ENCODE measurements at places on chromosomes 1 and 21.

- DNase-seq: no peak
Observed at GRCh38 chr1:110606657-110607535, 738 bp upstream of the KCNA2 start.

DNA sequence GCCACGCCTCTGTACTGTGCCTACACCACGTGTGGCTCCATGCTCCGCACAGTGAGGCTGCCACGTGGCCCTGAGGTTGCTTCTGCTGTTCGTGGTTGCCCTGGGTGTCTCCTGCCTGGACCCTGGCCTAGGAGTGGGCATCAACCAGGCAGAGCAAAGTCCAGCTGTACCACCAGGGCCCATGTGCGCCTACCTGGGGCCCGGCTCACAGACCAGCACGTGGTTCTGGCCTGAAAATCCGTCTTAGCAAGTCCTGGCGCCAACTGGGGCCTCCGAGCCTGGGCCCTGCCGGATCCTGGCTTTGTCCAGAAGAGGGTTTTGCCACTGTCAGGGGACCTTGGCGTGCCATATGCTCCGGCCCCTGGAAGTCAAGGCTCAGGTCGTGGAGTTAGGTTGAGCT is 107.1 kb upstream of the TTC34 start:
- DNase-seq: no peak

DNA sequence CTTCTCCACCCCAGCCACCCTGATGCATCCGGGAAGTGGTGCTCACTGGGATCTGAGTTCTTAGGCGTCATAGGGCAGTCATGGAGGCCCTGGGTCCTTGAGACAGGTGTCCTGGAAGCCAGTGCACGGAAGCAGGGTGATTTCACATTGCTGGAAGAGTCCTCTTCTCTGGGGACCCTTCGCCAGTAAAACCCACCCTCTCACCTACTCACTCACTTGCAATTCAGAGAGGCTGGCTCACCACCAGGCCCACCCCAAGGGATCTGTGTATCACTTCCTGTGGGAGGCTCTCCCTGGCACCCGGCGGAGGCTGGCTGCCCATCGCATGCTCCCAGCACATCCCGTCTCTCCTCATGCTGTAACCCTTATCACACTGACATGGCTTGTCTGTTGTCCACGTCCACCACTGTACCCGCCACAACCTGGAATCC is 40.2 kb upstream of the EPS8L3 start:
- DNase-seq: no peak

DNA sequence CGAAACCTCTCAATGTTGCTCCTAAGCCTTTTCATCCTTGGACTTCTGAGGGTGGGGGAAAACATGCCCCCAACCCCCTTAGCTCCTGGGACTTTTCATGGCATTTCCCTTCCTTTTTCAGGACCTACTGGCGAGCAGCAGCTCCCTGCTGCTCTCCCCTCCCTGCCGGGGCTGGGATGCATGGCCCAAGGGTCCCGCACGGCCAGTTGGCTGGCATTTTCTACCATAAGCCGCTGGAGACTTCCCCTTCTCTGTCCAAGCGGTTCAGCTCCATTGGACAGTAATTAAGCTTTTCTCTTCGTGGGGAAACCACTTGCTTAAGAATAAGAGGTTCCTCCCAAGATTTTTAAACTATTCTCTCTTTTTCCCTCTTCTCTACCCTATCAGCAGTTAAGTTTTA is 52.8 kb downstream of the FCRL5 start:
- DNase-seq: no peak

DNA sequence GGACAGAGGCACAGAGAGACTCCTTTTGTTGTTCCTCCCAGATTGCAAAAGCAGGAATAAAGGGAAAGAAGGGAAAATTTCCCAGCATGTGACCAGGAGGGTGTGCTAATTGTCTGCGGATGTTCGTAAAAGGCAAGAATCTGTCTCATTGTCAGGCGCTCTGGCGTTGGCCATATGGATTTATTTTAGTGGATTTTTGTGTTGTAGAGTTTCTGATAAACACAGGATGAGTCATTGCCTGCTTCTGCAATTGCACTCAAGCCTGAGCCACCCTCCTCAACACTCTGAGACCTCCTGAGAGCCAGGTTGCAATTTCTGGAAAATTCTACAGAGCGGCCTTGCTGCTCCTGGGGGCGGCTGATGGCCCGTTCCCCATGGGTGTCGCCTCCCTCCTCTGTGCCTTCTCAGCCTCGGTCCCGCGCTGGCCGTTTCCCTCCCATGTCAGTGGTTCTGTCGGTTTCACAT is 227.7 kb downstream of the KAZN start:
- DNase-seq: no peak

- DNase-seq: no peak
Observed at GRCh38 chr1:214823311-214824117, 220.5 kb downstream of the CENPF start.

DNA sequence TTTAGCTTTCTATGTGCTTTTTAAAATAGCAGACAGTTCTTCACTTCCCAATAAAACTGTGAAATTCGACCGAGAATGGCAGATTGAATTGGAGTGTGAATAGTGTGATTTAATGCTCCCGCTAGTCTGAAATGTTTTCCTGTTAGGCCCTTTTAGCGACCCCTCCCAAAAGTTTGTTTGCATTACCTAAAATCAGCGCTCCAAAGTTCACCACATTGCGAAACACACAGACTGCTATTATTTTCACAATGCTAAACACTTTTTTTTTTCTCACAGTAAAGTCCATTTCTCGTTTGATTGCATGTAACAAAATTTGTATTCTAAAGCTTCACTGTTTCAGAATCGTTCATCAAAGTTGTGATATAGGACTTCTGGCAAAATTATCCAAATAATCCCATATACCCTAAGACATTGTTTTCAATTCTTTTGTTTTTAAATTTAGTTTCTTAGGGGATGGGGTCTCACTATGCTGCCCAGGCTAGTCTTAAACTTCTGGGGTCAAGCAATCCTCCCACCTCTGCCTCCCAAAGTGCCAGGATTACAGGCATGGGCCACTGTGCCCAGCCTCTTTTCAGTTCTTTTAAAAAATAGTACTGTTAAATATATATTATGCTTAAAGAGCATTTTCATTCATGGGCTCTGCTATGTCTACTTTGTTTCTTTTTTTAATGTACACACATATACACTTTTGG is 76.5 kb upstream of the USH2A start:
- no peak for DNase-seq

- DNase-seq: no peak
Observed at GRCh38 chr1:8329439-8329838, 11.5 kb downstream of the SLC45A1 start.

- DNase-seq: peak; percentile 70
Observed at GRCh38 chr1:172727956-172728603, 69.2 kb downstream of the FASLG start.

DNA sequence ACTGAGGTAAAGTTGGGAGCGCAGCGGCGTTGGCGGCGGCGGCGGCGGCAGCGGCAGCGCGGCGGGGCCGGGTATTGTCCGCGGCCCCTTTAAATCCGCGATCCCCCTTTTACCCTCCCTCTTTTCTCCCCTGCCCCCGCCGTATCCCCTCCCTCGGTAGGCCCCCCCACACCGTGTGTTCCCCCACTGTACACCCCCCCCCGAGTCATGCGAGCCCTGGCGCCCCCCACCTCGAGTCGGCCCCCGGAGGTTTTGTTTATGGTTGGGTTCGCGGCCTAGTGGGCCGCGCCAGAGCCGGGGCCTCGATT is 169 bp downstream of the UBAP2L start:
- DNase-seq: no peak

DNA sequence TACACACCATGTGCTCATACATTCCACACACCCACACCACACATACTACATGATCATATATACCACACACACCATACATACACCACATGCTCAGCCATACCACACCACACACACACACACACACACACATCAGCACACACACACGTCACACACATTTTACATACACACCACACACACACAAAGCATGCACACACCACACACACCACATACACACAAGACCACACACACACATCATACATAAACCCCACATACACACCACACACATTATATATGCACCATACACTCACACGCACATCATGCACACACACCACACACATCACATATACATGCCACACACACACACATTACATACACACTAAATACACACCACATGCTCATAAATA is 124.5 kb upstream of the ERG start:
- DNase-seq: no peak

- DNase-seq: no peak
Observed at GRCh38 chr1:231694075-231694431, 67.5 kb downstream of the DISC1 start.

DNA sequence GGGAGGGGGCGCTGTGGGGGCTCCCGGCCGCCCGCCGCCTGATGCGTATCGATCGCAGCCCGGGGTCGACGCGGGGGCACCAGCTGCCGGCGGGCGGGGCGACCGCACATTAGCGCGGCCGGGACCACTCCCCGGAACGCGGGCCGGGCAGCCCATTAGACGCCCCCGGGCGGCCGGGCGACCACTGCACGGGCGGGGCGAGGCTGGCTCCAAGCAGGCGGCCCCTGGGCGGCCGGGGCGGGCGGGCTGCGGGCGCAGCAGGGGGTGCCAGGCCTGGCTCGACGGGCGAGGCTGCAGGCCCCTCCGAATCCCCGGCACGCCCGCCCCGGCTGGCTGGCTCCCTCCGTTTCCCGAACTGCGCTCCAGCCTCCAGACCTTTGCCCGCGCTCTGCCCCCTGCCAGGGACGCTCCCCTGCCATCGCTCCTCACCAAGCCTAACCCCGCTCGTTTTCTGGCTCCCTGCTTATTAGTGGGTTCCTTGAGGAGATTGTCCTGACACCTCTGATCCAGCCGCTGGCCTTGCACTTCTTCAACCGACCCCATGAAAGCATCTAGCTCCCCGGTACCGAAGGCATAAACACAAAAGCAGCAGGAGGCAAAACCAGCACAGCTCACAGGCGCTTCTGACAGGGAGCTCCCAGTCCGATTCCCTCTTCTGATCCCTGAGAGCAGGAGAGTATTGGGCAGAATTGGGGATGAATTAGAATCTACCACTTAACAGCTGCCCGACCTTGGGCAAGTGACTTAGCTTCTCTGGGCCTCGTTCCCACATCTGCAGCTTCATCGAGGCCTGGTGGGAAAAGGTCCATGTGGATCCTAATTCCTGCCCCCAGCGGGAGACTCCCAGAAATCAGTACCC is 92.6 kb upstream of the CASZ1 start:
- no peak for DNase-seq

DNA sequence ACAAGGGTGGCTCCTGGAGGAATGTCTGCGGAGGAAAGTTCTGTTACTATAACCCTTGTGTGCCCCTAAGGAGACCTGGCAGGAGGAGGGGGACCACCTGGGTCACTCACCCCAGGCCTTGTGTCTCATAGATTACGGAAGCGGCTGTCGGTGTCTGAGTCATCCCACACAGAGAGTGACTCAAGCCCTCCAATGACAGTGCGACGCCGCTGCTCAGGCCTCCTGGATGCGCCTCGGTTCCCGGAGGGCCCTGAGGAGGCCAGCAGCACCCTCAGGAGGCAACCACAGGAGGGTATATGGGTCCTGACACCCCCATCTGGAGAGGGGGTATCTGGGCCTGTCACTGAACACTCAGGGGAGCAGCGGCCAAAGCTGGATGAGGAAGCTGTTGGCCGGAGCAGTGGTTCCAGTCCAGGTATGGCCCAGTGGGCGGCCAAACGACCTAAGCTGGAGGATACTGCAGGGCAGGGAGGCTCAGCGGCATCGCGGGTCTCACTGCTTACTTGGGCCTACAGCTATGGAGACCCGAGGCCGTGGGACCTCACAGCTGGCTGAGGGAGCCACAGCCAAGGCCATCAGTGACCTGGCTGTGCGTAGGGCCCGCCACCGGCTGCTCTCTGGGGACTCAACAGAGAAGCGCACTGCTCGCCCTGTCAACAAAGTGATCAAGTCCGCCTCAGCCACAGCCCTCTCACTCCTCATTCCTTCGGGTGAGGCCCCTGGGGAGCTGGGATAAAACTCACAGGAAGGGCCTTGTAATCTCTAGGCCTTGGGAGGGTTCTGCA is 101.4 kb downstream of the PIK3R3 start:
- no peak for DNase-seq

- peak; percentile 30 for DNase-seq
Observed at GRCh38 chr1:55640708-55641473, 425.7 kb upstream of the USP24 start.

- DNase-seq: no peak
Observed at GRCh38 chr1:153849487-153850185, 73.1 kb downstream of the GATAD2B start.

DNA sequence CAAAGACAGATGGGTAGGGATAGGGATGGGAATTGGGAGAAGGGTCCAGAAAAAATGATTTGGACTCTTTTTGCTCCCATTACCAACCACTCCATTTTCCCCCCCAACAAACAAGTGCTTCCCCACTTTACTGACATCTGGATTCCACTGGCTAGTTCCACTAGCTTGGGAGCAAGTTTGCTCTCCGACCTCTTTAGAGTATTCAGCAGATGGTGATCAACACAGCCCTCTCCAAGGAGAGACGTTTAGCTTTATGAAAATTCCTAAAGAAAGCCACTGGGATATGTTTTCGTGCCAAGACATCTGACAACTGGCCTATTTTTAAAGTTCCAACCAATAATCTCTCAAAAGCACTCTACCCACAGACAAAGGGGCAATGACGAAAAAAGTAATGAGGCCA is 50.3 kb downstream of the ITPKB start:
- DNase-seq: no peak

DNA sequence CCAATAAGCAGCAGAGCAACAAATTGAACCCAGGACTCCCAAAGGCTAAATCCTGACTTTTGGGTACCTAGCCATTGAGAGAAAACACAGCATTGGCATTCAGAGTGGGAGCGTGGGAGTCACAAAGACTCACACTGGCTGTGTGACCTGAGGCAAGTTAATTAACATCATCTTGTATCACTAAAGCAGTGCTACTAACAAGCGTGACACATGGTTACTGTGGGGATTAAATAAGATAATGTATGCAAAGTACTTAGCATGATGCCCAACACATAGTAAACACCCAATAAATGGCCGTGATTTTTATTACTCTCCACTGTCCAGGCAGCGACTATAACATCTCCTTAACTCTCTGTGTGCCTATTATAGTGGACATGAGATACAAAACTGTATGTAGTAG is 73.3 kb downstream of the CD34 start:
- no peak for DNase-seq

DNA sequence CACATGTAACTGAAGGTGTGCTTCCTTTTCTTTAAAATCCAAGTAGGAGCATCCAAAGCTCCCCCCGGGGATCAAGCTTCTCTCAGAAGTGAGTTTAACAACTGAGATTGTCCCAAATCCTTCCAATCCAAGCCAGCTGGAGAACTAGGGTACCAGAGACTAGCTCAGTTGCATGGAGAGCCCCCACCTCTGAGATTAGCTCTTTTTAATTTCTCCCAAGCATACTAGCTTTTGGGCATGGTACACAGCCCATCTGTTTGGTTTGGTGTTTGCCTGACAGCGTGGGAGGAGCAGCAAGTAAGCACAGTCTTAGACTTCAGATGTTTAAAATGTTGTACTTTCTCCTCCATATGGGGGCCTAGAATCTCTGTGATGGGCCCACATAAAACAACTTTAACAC is 142.8 kb downstream of the ASTN1 start:
- DNase-seq: no peak

DNA sequence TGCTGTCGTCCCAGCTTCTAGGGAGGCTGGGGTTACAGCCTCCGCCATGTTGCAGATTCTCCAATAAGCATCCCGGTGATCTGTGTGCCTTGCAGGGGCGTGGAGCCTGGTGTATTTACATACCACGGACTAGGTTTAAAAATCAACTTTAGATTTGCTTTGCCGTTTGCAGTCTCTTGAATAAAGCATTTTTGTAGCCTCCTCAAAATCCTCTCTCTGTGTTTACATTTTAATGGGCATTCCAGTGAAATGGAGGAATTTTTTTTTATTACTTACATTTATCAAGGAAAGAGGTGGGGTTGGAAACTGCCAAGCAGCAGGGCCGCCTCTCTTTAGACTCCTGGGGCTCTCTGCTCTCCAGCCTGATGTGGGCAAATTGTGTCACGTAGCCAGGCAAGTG is 437.5 kb upstream of the VAMP3 start:
- no peak for DNase-seq

GRCh38 chr1:5585256-5585655 is 407.0 kb downstream of the NPHP4 start:
- DNase-seq: no peak
